ENCODE measurements at places on chromosomes 7 and 10.

GRCh38 chr7:44484482-44485313 is 5.8 kb downstream of the NUDCD3 start:
- no peak for DNase-seq

GRCh38 chr10:61869774-61870525 is 31.5 kb upstream of the ARID5B start:
- DNase-seq = peak; percentile 87

DNA sequence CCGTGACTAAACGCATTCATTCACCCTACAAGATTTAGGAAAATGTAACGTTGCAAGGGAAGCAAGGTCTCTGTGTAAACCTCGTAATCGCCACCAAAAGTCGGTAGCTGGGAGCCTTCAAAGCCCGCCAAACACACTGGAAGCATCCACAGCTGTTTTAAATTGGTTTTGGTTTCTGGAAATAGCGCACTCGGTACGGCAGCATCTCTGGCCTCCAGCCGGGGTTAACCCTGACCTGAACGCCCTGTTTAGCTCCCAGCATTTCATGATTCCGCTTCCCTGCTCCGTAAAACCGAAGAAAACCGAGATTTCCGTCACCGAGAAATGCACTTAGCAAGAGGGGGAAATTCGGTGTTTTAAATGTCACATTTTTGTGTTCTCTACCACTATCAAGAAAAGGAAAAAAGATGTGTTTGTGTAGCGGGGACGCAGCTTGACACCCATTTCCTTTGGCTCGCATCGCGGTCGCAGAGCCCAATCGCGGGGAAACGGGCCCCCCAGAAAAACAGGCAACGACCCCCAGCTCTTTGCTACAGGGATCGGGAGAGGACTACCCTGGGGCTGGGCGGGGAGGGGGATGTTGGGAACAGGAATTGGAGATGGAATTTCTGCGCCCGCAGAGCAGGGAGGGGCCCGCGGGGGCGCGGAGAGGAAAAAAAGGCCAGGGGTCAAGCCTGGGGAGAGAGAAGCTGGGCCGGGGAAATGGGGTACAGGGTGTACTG is 646 bp downstream of the SGCE start:
- DNase-seq = peak; percentile 79

DNA sequence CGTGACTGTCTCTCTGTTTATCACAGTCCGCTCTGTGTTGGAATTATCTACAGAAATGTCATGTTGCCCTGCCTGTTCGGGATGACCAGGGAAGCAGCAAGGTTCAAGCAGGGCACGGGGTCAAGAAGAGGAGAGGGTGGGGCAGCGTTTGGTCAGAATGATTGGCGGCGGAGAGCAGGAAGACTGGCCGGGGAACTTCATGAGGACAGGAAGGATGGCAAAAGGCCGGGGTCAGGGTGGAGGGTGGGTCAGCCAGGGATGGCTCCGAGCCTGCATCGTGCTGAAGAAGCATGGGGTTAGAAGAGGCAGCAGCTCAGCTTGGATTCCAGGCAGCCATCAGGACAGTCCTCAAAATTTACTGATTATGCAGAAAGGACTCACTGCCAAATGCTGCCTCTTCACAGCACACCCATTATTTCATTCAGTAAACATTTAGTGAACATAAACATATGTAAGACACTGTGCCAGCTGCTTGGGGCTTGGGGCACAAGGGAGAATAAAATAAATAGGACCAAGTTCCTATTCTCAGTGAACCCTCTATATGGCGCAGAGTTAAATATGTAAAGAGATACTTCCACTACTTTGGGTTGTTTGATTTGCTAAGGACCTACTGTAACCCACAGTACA is 42.8 kb downstream of the WNT2 start:
- DNase-seq = no peak

DNA sequence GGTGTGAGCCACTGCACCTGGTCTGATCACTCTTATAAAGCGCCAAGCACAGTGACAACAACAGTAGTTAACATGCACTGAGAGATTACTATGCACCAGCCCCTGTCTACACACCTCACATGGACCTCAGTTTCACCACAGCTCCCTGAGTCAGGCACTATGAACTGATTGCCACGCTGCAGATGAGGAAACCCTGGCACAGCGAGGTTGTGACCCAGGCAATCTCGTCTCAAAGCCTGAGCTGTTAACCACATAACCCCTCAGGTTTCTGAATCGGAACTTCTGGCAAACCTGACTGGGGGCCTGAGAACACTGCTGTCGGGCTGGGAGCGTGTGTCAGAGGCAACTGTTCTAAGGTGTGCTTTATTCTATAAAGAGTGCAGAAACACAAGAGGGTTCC is 150.8 kb downstream of the RNF216 start:
- DNase-seq = no peak

DNA sequence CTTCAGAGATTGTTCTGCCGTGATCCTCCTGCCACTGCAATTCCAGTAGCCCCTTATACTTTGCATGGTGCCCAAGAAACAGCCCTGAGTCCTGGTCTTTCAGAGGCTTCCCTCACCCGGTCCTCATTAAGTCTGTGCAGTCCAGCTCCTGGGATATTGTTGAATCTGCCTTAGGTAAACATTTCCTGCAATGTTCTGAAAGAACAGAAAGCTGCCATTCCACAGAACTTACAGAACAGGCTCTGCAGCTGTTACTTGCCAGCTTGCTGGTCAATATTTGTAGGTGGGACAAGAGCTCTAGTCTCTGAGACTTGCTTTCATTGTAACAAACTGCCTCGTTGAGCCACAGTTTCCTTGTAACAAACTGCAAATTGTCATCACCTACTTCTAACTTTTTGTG is 115.0 kb upstream of the KIF5B start:
- DNase-seq = no peak

- peak; percentile 29 for DNase-seq
These were observed 24.4 kb upstream of the ANK3 start for GRCh38 chr10:60414111-60414510.

DNA sequence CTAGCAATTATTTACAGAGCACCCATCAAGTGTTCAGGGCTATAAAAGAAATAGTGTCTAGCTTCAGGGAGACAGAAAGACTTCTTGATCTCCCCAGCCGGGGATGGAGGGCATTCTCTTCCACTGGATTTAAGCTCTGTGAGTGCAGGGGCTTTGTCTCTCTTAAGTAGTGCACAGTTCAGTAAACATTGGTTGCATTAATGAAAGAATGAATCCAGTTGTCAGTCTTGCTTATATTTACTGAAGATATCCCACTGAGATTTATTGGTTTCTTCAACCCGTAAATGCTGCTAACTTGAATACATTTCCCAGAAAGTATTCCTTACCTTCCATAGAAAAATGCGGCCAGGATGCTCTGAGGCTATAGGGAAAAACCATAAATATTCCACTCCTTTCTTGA is 41.9 kb downstream of the AUTS2 start:
- DNase-seq = no peak

DNA sequence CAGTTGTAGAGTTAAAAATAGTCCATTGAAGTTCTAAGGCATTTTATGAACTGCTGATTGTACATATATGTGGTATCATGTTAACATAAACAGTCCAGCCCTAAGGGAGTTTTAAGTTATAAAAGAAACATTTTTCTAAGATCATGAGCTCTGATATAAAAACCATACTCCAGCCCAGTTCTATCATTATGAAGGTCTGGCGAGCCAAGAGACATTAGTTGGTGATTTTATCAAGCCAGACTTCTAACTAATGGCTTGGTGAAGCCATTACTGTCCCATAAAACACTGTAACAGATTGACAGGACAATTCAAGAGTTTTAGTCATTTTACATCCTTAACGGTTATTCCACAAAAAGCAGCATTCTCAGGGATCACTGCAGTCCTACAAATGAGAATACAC is 221.6 kb downstream of the RNLS start:
- DNase-seq = no peak
